ENCODE measurements at places on chromosomes 6 and 20.

DNA sequence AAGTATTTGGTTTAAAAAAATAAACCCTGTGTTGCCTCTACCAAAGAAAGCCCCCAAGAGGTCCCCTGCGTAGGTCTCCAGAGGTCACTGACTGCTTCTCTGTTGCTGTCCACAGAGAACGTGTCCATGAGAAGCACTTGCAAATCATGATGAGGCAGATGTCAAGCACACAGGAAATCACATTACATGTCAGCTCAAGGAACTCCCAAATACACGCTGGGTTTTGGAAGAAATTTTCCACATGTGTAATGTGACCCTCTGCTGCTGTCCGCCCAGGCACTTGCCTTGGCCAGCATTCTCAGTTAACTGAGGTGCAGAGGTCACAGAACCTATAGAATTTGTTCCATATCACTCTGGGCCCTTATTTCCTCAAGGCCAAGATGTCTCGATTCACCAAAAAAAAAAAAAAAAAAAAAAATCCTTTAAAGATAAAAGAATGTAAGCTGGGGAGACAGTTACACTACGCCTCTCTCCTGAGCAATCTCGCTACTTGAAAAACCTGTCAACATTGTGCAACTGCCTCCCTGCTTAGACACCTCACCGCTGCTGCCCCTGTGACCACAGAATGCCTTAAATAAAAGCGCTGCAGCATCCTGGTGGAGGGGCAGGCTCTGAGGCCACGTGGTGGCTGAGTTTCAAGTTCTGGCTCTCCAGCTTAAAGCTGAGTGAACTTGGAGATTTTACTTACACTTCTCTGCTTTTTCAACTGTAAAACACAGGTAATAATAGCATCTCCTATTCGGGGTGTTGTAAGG, 42.3 kb downstream of the SLC22A23 start:
- no peak for DNase-seq

GRCh38 chr20:9867196-9867980, 28.5 kb upstream of the PAK5 start:
- no peak for DNase-seq

- no peak for DNase-seq
These were observed 1.9 kb upstream of the EBF4 start for GRCh38 chr20:2690718-2691117.

DNA sequence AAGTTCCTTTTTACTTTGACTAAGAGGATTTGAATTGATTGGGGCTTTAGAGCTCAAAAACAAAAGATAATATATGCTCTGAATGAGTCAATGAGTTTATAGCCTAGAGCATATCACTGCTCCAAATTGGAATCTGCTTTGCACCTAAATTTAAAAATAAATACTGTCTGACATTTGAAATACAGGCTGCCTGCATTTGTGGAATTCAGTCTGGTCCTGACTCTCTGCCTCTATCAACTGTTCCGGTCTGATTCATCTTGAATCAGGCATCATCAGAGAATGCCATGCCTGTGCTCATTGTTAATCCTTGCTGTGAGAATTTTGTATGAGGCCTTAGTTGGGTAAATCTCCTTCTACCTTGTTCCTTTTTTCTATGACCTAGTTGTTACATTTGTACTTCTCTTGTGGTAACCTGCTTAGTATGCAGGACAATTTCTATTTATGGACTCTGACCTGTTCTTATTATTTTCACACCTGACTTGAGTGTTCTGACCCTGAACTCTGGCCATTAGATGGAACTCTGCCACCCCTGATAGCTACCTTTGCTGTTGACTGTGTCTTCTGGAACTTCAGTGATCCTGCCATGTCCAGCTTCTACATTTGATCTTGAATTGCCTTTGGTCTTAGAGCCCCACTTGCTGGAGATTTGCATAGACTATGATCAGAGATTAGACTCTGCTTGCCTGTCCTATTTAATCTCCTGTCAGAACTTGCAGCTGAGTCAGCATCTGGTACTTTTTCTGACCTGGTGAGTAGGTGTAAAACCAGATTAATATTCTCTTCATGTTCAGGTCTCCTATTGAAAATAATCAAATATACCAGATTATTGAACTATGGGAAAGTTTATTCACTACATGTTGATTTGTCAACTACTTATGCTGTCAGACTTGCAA, 442.7 kb upstream of the HS3ST5 start:
- no peak for DNase-seq

DNA sequence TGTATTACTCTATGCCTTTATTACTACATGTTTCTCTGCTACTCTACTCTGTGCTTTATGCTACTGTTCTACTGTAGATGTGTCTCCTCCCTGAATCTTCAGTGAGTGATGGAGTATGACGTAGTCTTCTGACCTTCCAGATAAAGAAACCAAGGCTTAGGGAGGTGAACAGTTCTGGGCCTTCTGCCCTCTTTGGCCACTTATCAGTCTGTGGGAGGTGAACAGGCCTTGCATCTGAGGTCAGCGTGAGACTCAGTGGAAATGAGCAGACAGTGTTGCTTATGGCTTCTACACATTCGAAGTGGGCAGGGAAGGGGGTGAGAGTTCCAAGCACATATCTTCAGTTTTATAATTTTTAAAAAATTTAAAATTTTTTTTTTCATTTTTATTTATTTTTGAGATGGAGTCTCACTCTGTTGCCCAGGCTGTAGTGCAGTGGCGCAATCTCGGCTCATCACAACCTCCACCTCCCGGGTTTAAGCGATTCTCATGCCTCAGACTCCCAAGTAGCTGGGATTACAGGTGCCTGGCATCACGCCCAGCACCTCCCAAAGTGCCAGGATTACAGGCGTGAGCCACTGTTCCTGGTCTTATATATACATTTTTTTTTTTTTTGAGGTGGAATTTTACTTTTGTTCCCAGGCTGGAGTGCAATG, 24.2 kb downstream of the MYBL2 start:
- DNase-seq, result no peak

- DNase-seq, result peak; percentile 12
These were observed 193.1 kb upstream of the SIM1 start for GRCh38 chr6:100657678-100658330.

Measured in globus pallidus (tissue), 1 donor.